ENCODE measurements at places on chromosomes 2 and 18.

GRCh38 chr2:168796583-168797285, 5.7 kb upstream of the NOSTRIN start:
- no peak for DNase-seq

GRCh38 chr2:229221641-229222040, 49.4 kb downstream of the PID1 start:
- DNase-seq, result no peak

DNA sequence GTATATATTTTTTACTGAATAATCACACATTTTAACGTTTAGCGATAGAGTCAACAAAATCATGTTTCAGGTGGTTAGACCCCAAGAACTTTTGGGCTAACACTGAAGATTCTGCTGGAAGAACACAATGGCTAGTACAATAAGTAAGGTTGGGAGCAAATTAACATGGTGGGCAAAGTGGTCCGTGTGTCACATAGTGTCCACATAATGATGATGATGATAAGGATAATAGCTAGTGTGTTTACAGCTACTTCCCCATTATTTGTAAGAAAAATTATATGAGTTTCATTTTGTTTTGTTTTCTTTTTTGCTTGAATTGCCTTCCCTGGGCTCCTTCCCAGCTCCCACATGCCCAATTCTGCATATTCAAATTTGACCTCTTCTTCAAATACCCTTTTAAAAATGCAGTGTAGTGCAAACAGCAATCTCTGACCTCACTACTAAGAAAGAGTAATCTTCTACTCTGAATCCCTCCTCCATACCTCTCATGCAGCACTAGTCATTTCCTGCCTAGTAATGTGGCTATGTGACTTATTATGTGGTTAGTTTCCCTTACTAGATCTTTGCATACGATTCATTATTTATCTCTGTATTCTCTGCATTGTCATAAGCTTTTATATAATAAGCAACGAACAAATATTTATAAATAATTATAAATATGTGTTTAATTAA, 16.9 kb upstream of the VPS54 start:
- no peak for DNase-seq

GRCh38 chr2:32884346-32884745, 62.4 kb upstream of the LTBP1 start:
- no peak for DNase-seq

DNA sequence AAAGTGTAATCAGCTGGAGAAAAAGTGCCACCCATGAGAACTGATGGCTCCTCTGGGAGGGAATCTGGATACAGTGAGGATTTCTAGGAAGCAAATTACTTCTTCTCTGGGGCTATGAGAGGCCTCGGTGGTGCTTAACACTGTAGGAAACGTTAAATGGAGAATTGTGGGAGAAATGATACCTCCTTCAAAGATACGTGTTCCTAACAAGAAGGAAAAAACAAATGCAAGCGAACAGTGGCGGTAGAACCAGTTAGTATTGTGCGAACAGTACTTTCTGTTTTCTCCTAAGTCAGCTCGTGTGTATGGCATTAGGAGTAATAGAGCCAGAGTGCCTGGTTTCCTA, 587 bp upstream of the MTIF2 start:
- no peak for DNase-seq

GRCh38 chr2:85244828-85245227, 83.0 kb downstream of the TGOLN2 start:
- no peak for DNase-seq

GRCh38 chr2:234258562-234259141, 208.2 kb downstream of the SPP2 start:
- no peak for DNase-seq

DNA sequence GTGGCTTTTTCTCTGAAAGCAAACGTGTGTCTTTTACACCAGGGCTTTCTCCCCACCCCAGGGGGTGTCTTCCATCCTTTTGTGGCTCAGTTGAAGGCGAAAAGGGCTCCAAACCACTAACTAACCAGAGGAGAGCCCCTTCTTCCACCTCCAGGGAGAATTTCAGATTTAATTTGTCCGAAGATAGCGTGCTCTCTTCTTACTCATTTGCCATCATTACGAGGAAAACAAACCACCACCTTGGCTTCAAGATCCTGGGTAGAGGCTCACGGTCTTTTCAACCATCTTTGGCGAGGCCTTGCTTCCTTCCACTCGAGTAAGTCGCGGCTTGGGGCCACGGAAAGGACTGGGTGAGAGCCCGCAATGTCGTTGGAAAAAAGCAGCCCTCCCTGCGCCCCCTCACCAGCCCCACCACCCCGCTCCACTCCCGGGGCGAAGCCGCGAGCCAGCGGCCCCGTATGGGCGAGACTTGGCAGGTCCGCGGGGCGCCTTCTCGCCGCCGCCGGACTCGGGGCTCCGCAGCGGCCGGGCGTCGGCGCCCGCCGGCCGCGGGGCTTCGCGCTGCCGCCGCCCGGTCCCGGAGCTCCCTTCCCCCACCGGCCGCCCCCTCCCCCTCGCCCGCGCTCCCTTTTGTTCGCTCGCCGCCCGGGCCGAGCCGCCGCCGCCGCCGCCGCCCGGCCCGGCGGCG, 1.7 kb upstream of the ZNF532 start:
- no peak for DNase-seq

DNA sequence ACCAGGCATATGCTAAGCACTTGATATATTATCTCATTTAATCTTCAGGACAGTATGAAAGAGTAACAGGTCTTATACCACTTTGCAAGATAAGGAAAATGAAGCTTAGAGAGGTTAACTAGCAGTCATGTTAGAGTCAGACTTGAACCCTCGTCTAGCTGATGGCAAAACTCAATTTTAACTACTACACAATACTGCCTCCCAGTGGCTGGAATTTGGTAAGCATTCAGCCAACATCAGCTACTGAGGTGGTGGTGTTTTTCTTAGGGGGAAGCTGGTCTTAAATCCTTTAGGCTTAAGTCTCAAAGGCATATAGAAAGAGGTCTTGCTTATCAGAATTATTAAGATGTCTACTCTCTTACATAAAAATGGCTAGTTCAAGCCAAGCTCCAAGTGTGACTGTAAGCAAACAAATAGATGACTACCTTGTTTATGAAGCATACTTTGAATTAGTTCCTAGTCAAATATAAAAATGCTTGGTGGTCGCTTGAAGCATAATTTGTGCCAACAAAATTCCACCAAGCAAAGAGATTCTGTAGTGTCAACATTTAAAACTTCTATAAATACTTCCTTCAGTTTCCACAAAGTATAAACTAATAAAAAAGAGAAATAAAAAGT, 325.4 kb upstream of the FIGN start:
- no peak for DNase-seq

DNA sequence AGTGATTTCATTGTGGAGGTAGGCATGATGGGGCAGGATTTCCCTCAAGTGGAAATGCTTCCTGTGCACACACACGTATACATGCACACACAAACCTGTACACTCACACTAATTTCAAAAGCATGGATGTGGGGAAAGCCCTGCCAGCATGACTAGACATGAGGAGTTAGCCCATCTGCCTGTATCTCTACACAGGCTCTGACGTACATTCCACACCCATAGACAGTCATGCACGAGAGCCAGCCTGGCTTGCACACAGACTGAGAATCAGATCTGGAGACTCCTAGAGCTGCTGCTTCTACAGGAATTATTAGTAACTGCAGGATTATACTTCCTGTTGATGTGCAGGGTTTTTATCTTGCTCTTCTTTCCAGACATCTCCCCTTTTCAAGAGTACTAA, 27.3 kb upstream of the NFU1 start:
- DNase-seq, result no peak

DNA sequence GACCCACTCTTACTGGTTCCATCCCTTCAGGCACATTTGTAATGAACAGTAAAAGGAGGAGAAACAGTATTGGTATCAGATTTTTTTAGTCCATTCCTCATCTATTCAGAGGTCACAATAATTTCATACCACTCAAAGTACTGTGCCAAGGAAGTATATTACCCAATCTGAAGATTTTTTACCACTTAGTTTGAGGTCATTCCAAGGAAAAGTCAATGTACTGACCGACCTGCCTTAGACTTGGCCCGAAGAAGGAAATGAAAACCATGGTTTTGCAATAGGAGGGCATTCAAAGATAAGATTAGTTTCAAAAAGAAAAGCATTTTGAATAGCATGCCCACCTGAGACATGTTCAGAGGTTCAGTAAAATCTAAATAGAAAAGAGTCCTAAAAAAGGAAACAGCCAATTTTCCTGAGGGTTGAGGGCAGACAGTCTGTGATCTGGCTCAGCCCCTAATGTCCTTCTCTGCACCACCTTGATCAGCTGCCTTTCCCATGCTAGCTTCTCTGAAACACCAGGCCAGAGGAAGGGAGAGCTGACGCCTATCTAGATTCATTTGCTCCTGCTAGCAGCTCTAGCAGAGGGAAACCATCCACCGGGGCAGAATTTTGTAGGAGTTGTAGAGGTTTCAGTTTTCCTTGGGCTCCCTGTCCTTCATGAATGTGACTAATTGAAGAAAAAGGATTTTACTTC, 107.3 kb upstream of the FZD5 start:
- no peak for DNase-seq

Measured in activated CD8-positive, alpha-beta memory T cell treated with anti-CD3 and anti-CD28 coated beads, Interleukin-2, amount 50 U/mL, for 4 hours (primary cell).